BJ (cell line): ENCODE measurements at places on chromosomes 12 and 14.

- no peak for DNase-seq
Observed at GRCh38 chr14:88476825-88477224, 78.0 kb downstream of the PTPN21 start.

DNA sequence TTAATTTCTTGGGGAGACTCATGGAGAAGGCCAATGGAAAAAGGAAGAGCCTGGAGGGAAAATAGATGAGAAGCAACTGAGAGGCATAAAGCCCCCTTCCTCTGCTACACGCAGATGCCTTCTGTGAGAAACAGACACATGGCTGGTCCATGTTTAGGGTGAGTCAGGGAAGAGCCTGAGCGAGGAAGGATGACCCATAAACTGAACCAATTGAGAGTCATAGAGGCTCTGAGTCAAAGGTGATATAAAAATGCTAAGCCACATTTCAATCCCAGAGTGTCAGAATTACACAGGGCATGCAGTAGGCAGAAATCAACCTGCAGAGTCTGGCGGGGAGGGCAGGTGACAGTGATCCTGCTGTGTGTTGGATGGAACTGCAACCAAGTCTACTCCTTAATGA is 30.1 kb upstream of the NEDD1 start:
- no peak for DNase-seq

GRCh38 chr14:78498062-78498595 is 328.0 kb downstream of the NRXN3 start:
- DNase-seq, result no peak

DNA sequence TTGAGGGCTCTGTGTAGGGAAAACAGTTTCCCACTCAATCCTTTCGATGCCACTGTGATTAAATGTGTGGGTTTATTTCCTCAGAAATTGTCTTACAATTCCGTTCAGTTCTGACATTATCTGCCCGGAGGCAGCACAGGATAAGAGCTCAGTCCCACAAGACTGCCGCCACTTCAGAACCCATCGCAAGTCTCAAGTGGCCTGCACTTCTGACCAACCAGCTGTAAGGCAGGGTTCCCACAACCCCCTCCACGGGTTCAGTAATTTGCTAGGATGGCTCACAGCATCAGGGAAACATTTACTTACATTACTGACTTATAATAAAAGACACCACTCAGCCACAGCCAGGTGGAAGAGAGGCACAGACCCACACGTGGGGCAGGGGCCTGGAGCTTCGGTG is 17.2 kb downstream of the BDKRB2 start:
- DNase-seq, result no peak

GRCh38 chr12:113202300-113203075 is 17.0 kb downstream of the RITA1 start:
- no peak for DNase-seq

DNA sequence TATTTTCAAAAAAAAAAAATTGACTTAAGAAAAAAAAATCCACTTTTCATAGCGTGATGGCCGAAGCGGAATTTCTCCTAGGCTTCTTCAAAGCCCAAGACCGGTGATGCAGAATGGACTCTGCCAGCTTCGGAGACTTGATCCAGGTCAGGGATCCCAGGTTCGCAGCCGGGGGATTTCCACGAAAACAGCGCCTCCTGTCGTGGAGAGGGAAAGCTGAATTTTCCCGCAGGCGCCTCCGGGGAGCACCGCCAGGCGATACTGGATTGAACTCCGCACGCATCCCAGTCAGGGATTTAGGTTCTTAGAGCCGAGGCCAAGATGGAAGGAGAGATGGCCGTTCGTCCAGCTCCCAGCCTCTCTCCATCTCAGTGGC is 2.1 kb downstream of the TTC6 start:
- DNase-seq, result no peak

DNA sequence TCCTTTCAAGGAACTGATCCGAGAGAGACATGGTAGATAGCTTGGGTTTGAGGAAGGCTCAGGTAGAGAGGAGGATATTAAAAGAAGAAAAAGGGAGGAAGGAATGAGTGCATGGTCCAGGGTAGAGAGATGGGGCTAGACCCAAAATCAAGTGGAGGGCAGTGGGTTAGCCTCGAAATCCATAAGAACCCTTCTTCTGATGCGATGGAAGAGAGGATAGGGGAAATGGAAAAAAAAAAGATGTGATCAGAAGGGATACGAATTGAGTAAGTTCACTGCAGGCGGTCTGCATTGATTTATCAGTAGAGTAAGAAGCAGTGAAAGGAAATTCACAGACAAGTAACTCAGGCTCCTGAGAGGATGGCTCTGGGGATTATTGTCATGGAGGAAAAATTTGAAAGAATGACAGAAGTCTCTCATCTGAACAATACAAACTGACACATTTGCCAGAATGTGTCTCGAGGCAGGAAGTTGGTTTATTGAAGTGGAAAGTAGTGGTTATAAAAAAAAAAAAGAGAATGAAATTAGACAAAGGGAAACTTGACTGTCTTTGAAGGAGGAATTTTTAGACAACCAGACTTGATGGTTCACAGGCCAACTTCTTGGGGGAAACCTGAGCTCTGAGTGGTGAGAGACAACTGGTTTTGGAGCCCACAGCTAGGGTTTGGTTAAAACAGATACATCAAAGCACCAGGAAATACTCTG is 10.2 kb downstream of the PPFIBP1 start:
- DNase-seq, result no peak

- no peak for DNase-seq
Observed at GRCh38 chr14:68333262-68333661, 459.6 kb downstream of the ZFP36L1 start.

DNA sequence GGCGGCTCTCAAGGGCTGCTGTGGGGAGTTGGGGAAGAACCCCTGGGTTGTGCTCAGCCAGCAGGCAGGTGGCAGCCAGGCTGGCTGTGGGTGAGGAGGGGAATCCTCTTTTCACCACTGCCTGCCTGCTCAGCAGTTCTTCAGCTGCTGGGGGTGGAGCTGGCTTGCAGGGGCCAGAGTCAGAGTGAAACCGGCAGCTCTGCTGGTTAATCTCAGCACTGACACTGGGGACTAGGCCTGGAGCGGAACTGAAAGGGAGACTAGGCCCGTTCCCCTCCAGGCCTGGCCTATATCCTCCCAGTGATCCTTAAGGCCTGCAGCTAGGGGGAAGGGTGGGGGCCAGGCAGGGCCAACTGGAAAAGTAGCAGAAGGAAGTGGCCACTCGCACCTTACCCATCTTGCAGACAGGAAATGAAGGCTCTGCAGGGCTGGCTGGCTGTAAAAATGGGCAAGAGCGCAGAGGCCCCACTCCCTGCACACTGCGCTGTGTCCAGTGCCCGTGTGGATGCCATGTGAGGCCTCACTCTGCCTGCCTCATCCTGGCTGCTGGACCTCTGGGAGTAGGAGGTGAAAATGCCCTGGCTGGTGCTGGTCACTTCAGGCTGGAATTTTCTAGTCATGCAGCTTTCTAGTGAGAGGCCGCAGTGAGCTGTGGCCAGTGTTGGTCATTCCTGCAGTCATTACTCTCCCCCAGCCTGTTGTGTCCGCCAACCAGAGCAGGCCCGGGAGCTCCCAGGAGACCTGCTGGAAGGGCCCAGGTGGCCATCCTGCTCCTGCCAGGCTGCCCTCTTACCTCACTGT is 39.4 kb downstream of the SH2B3 start:
- no peak for DNase-seq

DNA sequence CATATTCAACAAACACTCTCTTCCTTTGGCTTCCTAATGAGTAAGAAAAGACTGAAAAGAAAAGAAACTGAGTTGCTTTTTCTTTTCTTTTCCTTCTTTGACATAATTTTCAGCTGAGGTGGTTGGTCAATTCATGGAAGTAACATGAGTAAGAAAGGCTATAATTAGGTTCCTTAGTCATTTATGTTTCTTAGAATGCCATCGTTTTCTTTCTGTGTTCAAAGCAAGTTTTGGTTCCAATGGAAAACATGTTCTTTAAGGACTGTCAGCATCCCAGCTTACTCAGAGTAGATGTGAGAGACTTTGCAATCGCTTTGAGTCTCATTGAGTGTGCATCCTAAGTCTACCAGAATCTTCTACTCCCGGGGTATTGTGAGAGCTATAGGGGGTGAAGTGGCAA is 882.4 kb downstream of the DIO2 start:
- DNase-seq, result no peak

DNA sequence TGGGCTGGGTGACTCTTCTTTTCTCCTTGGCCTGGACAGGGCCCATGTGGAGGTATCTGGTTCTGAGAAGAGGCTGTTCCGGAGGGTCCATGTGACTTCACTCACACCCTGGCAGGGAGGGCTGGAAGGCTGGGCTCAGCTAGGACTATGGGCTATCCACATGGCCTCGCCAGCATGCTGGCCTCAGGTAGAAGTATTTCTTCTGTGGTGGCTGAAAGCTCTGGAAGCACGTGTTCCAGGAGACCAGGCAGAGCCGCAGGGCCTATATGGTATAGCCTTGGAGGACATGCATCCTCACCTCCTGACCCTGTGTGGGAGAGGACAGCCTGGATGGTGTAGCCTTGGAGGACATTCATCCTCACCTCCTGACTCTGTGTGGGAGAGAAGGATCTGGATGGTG is 38.2 kb upstream of the FZD10 start:
- DNase-seq, result no peak

- no peak for DNase-seq
Observed at GRCh38 chr12:78684419-78684818, 180.2 kb upstream of the SYT1 start.

- DNase-seq, result no peak
Observed at GRCh38 chr12:110782094-110782493, 39.4 kb upstream of the PPP1CC start.

- DNase-seq, result no peak
Observed at GRCh38 chr12:119204131-119204530, 25.4 kb downstream of the HSPB8 start.

GRCh38 chr12:106897981-106898901 is 57.5 kb upstream of the TMEM263 start:
- DNase-seq, result no peak

GRCh38 chr12:92551853-92552397 is 150.9 kb upstream of the PLEKHG7 start:
- no peak for DNase-seq

DNA sequence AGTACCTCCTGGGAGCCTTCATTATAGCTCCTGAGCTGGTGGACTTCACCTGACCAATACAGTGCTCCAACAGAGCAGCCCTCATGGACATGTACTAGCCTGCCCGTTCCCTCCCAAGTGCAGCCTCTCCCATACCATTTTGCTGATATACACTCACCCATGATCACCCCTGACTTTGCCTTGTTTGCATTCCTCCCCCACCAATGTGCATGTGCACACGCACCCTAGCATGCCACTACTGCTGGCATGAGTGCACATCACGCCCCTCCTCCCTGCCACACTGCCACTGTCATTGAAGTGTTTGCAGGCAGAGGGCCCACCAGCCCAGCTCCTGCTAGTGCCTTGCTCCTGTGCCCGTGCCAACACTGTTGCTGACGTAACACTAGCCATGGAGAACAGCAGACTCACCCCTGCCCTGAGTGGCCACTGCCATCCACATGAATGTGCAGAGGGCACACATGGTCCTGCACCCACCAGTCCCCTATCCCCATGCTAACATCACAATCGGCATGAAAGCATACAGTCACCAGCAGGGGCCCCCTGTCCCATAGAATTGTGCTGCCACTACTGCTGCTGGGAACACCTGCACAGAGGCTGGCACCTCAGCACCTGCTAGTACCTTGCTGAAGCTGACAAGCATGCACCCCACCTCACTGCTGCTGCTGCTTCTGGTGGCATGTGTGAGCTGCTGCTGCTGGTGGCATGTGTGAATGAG is 110.3 kb downstream of the SINHCAF start:
- no peak for DNase-seq

DNA sequence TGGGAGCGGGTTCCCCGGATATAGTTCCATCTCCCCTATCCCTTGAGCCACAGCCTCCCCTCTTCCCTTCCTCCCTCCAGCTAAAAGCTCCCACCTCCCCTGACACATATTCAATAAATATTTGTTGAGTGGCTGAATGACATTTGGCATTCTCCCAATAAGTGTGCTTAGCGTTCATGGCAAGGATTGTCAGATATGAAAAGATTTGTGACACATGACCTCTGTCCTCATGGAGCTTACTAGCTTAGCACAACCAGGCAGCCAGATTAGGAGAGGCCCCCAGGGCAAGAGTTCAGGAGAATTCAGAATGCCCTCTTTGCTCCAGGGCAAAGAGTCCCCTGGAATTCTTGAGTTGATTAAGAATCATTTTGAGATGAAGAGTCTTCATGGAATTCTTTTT is 22.5 kb upstream of the SLC6A12 start:
- no peak for DNase-seq

DNA sequence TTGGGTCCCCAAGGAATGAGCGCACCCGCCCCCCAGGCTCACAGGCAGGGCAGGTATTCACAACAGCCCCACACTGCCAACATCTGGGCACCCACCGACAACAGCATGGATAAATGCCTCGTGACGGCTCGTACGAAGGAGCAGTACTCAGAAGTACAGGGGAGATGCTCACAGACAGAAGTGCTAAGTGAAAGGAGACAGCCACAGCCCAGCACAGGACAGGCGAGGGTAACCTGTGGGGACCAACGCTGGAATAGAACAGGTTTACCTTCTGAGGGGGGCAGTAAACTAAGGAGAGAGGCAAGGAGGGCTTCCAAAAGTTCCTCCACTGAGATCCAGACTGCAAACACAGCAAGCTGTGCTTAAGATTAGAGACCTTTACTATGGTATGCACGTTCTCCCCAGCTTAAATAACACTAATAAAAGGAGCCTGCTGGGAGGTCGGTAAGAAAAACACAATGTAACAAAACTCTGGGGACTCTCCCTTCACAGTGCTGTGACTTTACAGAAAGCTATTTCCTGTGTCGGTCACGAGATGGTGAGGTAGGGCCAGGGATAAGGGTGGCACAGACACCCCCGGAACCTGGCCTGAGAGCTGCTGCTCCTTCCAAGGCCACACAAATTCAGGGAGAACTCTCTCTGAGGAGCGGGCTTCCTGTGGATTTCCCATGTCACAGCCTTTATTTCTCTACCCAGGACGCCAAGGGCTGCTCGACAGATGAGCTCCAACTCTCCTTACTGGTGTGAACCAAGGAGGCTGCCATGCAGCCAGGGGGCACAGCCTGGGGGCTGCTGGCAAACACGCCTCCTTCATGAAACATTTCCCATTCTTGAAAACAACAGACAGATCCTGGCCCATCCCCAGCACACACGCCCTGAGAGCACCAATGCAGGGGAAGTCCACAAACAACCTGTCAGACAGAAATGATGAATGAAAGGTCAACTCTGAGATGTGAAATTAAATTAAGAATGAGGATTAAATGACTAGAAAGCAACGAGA is 26.3 kb downstream of the SLC15A4 start:
- no peak for DNase-seq

GRCh38 chr12:21823581-21823980 is 49.1 kb upstream of the KCNJ8 start:
- DNase-seq, result no peak
